Cardiac septum (tissue), 1 donor: ENCODE measurements at places on chromosomes 1 and 21. TPM values are rescaled to one million over a fixed set of nuclear protein-coding genes. Genes with fewer than 3 reads are reported as not detected.

- no peak for DNase-seq
Observed at GRCh38 chr1:223363856-223364684, at the start of gene SUSD4. Gene SUSD4 (minus strand): TSS chr1:223364176. CDS start chr1:223363425, 751 bp downstream.

The KIAA0040 gene
- 9.7 TPM for total RNA-seq

- no peak for DNase-seq
Observed at GRCh38 chr1:5965586-5966131, 26.6 kb downstream of the NPHP4 start.

GRCh38 chr1:31412732-31413404 lies at the start of gene SERINC2:
Gene SERINC2 (plus strand): TSS chr1:31413213. CDS start chr1:31413266, 53 bp downstream.
- no peak for DNase-seq

- DNase-seq, result no peak
Observed at GRCh38 chr1:198147216-198147615, 9.6 kb upstream of the NEK7 start.

DNA sequence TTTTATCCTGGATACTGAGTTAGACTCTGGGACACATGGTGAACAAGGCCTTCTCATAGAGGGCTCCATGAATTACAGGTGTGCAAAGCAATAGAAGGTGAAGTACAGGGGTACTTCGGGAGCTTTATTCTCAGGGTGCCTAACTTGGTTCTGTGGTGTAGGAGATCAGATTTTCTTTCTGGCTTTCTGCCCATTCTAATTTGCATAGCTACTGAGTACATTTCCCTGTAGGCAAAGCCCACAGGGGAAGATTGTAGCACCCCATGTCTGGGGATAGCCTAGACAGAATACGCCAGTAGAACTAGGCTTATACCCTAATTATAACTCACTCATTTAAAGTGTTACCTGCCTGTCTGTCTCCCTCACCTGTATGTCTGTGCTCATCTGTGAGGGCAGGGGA lies 49.7 kb downstream of the PGM1 start:
- no peak for DNase-seq

DNA sequence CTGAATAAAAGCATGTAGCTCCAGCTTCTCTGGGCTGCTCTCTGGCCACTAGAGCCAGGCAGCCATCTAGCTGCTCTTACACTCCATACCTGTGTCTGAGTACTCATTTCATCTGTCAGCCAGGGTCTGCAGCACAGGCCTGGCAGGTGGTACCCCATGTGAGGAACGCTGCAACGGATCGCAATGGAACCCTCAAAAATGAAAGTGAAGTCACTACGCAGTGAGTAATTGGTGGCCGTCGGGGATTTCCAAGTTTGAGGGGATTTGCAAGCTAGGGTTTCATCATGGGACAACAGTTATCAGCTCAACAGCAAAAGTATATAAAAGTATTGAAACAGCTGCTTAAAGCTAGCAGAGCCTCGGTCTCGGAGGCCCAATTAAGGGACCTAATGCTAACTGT lies 186.7 kb downstream of the HFM1 start:
- no peak for DNase-seq

DNA sequence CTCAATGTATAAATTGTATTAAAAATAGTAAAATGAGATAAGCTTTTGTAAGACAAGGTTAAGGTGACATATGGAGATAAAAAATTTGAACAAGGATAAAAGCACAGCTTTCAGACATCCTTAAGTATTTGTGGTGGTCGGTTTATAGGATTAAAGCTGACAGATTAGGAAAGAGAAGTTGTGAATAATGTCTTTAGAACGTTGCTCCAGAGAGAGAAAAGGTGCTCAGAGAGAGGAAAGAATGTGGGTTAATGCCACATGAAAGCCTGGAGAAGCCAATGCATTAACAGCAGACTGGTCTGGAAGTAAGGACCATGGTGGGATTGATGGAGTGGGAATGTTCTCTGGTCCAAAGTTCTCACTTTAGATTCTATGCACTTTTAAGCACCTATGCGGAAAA lies 44.8 kb downstream of the ATP6V1G3 start:
- no peak for DNase-seq

GRCh38 chr1:9448132-9449109 lies 90.8 kb upstream of the SLC25A33 start:
- no peak for DNase-seq

The SPRR3 gene
- total RNA-seq, result not detected

GRCh38 chr21:43188181-43188580 lies 19.4 kb downstream of the CRYAA start:
- DNase-seq, result no peak

DNA sequence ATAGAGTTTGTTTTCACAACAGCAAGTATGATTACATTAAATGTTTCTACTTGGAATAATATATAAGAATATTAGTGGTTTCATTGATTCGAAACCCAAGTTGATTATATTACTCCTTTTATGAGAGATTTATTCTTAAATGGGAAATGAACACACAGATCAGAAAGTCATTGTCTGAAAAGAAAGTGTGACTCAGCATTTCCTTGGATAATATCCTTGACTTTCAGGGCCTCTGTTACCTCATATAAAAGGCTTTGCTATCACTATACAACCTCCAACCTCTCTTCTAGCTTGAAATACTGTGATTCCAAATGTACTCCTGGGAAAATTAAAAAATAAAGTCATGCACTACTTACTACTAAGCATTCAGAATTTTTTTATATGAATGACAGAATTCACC lies 295.3 kb upstream of the LYPLAL1 start:
- DNase-seq, result no peak

- no peak for DNase-seq
Observed at GRCh38 chr1:203320591-203321272, 15.4 kb downstream of the BTG2 start.

DNA sequence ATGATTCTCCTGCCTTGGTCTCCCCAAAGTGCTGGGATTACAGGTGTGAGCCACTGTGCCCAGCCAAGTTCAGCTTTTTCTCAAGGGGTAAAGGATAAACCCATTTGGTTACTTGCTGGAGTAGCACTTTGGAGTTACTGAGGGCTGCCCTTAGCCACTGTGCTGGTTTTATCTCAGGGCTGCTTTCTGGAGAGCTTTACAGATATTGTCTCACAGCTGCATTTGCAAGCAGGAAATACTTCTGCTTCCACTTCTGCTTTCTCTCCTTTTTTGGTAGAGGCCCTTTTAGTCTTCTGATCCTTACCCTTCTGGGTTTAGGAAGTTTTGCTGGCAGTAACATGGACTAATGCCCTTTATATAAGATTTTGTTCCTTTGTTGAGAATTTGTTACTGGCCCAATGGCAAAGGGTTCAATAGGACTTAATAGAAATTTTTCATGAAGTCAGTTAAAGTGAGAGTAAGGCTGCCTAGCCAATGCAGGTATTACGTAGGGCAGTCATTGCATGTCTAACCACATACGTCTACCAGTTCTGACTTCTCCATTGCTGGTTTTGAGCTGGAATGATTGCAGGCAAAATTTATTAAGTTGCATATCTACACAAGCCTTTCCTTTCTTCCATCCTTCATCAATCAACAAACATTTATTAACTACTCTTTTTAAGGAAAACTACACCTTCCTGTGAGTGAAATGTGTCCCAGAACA lies 24.4 kb downstream of the CAP1 start:
- no peak for DNase-seq

- DNase-seq, result peak; percentile 82
Observed at GRCh38 chr1:203127666-203128430, at the start of gene ADORA1. Gene ADORA1 (plus strand): TSS chr1:203127726. CDS start chr1:203128842, 1,116 bp downstream.

DNA sequence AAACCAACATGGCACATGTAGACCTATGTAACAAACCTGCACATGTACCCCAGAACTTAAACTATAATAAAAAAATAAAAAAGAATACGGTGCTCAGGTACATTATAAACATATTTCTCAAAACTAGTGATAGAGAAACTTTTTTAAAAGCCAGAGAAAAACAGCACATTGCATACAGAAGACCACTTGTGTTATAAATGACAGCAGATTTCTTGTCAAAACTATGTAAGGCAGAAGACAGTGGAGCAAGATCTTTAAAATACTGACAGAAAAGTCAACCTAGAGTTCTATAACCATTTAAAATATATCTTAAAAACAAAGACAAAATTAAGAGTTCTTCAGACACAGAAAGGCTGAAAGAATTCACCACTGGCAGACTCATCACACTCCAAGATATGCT lies 144.7 kb downstream of the NEGR1 start:
- DNase-seq, result no peak

GRCh38 chr1:229856009-229856650 lies 210.9 kb upstream of the GALNT2 start:
- DNase-seq, result no peak

The DISP1 gene
- 3.0 TPM for total RNA-seq

DNA sequence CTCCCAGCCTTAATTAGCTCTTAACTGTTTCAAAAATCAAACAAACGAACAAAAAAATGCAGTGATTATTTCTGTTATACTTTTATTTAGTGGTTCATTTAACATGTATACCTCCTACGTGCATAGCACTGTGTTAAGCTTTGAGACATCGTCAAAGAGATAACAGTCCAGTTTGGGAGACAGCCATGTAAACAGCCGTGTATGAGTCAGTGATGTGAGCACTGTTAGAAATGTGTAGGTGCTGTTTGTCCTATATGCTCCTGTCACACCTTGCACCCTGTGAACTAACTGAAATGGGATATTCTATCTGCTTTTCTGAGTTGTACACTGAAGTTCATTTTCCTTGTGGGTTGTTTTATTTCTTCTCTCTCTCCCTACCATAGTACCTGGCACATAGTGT lies 109.7 kb upstream of the CACYBP start:
- DNase-seq, result no peak

The CACHD1 gene
- 2.9 TPM for total RNA-seq
